ENCODE measurements at places on chromosomes 3 and 15. TPM values are rescaled to one million over a fixed set of nuclear protein-coding genes. Genes with fewer than 3 reads are reported as not detected.

Gene LRCH3
- total RNA-seq: 28.5 TPM

Gene GOLGA8J
- total RNA-seq: not detected

Gene ECE2
- total RNA-seq: not detected

DNA sequence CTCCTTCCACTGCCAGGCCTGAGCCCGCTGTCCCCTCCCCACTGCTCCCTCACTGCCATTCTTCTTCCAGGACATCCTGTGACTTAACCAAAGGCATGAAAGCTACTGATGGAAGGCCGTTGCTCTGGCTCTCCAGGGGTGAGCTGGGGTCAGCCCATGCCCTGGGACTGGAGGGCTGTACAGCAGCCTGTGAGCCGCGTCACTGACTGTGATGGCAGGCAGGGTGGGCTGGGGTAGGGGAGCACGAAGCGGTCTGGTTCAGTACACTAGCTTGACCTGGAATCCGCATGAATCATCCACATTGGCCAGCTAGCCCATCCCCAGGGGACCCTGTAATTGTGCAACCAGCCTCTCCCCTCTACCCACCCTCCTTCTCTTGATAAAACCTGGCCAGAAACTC, 30.8 kb downstream of the CORO2B start:
- H3K36me3 ChIP-seq: no peaks in the 10 kb centered on the region
- H3K4me3 ChIP-seq: no peak overlapping the region
- H3K27me3 ChIP-seq: no peaks in the 10 kb centered on the region
- H3K27ac ChIP-seq: no peak overlapping the region
- no peak for DNase-seq
- H3K4me1 ChIP-seq: peaks cover 30% of the 10 kb centered on the region

DNA sequence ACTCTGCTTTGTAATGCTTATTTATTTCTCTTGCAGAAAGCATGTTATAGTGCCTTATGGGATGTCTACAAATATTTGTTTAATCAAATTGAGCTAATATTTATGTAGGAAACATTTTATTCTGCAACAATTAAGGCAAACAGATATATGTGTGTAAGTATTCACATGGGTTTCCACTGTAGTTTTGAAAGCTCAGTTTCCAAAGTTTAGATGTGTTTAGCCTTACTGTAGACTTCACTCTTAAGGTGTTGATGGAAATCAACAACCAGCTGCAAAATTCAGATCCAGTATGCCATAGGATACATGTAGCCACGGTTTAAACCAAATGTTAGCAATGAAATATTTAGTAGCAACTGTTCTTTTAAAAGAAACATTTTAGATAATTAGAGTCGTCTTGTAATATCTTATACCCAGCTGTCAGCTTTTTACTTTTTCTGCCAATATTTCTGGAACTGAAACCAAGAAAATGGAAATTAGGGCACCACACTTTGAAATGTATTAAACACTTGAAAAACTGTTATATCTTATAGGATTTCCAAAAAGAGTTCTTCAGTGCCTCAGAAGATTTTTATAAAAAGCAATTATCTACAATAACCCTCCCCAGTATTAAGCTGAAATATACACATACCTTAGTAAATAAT, 18.5 kb downstream of the PIK3CA start:
- H3K4me3 ChIP-seq: no peak overlapping the region
- peaks cover 2% of the 10 kb centered on the region for H3K4me1 ChIP-seq
- no peaks in the 10 kb centered on the region for H3K36me3 ChIP-seq
- no peak for DNase-seq

DNA sequence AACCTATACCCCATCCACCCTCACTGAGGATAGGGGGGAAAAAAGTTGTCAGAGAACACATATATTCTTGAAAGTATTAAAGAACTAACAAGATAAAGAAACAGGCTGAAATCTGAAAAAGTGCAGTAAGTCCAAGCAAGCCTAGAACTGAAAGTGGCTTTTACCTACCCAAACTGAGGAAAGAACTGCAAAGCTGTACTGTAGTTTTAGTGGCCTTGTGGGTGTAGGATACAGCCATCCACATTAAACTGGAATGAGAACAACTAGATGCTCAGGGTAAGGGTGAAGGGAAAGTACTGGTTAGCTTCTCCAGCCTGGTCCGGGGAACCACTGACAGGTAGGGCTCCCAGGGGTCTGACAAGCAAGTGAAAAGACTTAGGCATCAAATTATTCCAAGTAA, 10.1 kb downstream of the UBP1 start:
- no peaks in the 10 kb centered on the region for H3K36me3 ChIP-seq
- H3K27ac ChIP-seq: no peak overlapping the region
- H3K4me1 ChIP-seq: peaks cover 16% of the 10 kb centered on the region
- no peak overlapping the region for H3K4me3 ChIP-seq
- DNase-seq: no peak

DNA sequence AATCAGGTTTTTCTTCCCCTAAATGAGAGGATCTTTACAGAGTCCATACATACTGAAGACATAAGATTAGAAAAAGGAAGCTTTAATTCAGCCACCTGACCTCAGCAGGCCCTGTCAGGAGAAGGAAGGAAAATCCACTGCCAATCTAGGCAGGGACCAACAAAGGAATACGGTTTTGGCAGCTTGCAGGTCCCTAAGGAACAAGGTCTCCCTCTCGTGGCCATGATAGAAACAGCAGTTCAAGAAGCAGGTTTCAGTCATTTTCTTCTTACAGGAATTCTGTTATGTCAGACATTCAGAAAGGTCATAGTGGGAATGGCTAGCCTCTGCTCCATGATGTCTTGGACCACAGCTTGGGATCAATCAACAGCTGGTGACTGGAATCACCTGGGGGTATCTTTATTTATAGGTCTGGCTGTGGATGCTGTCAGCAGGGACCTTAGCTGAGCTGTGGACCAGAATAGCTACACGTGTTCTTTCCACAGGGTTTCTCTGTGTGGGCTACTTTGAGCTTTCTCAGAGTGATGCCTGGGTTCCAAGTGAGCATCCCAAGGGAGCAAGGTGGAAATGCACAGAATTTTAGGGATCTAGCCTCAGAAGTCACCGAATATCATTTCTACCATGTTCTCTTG, 9.4 kb upstream of the CMSS1 start:
- H3K36me3 ChIP-seq: no peaks in the 10 kb centered on the region
- H3K27ac ChIP-seq: no peak overlapping the region
- H3K4me3 ChIP-seq: no peak overlapping the region
- peak; percentile 84 for DNase-seq

- no peaks in the 10 kb centered on the region for H3K4me1 ChIP-seq
- no peaks in the 10 kb centered on the region for H3K36me3 ChIP-seq
- H3K27me3 ChIP-seq: no peaks in the 10 kb centered on the region
- no peak for DNase-seq
- H3K4me3 ChIP-seq: no peak overlapping the region
- H3K27ac ChIP-seq: no peak overlapping the region
Measured at GRCh38 chr3:87390353-87390752, 114.0 kb upstream of the POU1F1 start.

GRCh38 chr3:122265957-122266356, 59.1 kb upstream of the CSTA start:
- no peak overlapping the region for H3K27ac ChIP-seq
- H3K4me3 ChIP-seq: no peak overlapping the region
- H3K4me1 ChIP-seq: no peaks in the 10 kb centered on the region
- peaks cover 18% of the 10 kb centered on the region for H3K27me3 ChIP-seq
- DNase-seq: no peak
